NCI-H1092 treated with DMSO at 0.1 percent for 48 hours (cell line): ENCODE measurements at places on chromosomes 16 and 17.

DNA sequence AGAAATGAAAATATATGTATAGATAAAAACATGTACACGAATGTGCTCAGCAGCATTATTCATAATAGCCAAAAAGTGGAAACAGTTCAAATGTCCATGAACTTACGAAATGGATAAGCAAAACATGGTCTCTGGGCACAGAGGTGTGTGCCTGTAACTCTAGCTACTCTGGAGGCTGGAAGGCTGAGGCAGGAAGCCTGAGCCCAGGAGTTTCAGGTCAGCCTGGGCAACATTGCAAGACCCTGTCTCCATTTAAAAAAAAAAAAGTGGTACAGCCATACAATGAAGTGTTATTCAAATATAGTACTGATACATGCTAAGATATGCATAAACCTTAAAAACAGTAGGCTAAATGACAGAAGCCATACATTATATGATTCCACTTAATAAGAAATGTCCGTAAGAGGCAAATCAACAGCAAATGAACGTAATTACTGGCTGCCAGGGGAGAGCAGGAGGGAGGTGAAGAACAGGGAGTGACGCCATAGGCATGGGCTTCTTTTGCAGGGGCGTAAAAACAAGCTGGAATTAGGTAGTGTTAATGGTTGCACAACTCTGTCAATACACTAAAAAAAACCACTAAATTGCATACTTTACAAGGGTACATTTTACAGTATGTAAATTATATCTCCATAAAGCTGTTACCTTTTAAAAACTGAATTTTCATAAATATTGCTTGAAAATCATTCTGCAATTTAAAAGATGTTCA lies 87.2 kb upstream of the PLEKHM1 start:
- DNase-seq: no peak

GRCh38 chr16:81527477-81528178 lies 83.0 kb downstream of the CMIP start:
- DNase-seq: no peak

DNA sequence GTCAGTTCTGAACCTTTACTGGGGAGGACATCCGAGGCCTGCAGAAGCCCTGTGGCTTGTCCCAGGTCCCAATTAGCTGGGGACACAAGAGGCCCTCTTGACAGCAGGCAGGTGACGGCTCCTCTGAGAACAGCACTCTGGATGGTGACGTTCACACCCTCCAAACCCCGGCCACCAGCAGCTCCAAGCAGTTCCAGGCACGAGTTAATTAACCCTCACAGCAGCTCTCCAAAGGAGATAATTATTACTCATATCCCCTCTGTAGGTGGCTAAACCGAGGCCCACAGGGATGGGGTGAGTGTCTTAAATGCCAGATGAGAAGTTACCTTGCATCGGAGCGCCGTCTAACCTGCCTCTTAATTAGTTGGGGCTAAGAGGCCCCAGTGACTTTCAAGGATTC lies 168.9 kb upstream of the CIBAR2 start:
- DNase-seq: no peak

DNA sequence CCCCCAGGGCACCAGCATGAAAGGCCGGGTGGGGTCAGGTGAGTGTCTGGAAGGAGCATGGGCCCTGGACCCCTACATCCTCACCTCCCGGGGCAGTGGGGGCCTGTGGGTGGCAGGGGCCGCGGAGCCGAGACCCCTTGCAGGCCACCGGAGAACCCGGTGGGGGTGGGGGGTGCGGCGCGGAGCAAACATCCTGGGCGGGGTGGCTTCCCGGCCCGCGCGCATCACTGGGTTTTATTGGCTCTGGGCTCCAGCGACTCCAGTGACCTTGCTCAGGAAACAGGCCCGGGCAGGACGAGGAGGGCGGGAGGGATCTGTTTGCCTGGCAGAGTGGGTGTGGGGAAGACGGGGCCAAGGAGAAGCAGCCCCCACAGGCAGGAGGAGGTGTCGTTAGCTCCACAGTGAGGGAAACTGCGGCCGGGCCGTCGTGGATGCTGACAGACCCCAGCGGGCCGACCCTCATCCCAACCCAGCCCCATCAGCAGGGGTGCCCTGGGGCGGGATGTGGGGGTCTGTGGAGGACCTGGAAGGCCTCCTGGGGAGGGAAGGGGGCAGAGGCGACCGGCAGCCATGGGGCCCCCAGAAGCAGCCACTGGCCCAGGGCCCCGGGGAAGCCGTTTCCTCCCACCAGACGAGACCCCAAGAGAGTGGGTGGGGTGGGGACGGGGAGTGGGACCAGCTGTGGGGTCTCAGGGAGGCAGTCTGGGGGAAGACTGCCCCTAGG lies 10.6 kb downstream of the SSTR5 start:
- DNase-seq: no peak

- DNase-seq: no peak
Measured at GRCh38 chr16:78562650-78563049, 463.2 kb downstream of the WWOX start.

GRCh38 chr16:27748868-27749546 lies 199.1 kb downstream of the KATNIP start:
- peak; percentile 4 for DNase-seq

- DNase-seq: no peak
Measured at GRCh38 chr16:84225571-84225970, 14.2 kb downstream of the KCNG4 start.

GRCh38 chr16:12526515-12526914 lies 277.2 kb downstream of the CPPED1 start:
- no peak for DNase-seq

DNA sequence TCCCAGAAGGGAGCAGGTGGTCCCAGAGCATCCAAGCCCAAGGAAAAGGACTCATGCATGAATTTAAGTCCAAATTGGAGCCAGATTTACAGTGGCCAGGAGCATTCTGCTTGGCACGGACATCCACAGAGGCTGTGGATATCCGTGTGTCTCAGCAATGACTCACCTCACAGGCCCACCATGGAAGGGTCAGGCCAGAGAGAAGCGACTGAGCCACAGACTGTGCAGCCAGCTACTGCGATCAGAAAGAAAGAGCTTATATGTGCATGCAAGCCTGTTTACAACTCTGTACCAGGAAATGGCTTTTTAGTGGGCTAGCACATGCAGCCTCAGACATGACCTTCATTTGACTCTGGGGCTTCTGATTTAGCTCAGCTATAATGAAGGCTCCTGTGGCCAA lies 231.0 kb downstream of the C16orf95 start:
- no peak for DNase-seq

DNA sequence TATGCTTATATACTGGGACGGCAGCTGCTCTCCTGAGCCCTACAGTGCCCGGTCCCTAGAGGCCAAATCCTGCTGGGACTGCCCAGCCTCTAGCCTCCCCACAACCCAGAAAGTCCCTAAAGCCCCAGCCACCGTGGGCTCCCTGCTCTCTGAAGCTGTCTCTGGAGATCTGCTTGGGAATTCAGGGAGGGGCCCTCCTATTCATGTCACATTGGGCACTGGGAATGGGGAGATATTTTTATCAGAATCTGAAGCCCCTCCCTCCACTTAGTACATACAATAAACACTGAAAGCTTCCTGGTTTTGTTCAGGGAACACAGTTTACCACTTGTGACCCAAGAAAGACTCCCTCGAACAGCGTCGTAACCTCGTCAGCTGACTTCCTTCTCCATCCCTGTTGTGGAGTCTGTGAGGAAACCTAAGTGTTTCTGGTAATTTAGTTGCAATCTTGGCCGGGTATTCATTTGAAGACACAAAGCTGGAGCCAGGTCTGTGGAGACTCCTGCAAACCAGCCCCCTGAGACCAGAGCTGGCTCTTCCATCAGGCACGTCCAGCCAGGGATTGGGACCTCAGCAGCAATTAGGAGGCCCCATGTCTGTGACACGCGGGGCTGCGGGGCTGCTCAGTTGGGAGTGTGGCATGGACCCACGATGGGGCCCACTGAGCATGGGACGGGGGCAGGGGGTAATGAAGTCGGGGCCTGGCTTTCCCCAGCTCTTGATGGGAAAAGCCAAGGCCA lies 38.5 kb downstream of the PGS1 start:
- no peak for DNase-seq

DNA sequence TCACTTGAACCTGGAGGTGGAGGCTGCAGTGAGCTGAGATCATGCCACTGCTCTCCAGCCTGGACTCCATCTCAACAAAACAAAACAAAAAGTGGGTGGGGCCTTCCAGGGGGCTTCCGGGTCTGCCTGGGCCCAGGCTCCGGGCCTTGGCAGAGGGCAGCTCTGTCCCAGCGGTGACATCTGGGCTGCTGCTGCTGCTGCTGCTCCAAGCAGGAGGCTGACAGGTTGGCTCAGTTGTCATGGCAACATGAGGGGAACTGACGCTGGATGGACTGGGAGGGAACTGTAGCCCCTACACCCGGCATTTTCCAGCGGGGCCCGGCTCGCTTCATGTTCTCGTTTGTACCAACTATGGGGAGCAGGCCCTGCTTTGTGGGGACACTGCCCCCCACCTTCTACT lies 4.0 kb downstream of the BAIAP3 start:
- no peak for DNase-seq

DNA sequence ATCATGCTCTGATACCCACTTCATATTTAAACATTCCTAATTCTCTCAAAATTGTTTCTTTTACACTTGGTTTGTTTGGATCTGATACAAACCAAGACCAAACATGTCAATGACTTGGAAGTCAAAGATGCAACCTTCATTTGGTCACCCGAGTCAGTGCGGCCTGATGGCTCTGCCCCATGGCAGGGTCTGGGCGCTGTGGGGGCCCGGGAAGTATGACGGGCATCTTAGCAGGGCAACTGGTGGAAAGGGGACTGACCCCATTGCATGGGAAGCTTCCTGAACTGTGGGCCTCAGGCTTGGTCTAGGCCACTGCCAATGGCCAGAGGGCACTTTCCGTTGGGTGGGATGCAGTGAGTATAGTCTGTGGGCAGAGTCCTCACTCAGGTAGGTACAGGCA lies 178.0 kb downstream of the KATNIP start:
- no peak for DNase-seq

DNA sequence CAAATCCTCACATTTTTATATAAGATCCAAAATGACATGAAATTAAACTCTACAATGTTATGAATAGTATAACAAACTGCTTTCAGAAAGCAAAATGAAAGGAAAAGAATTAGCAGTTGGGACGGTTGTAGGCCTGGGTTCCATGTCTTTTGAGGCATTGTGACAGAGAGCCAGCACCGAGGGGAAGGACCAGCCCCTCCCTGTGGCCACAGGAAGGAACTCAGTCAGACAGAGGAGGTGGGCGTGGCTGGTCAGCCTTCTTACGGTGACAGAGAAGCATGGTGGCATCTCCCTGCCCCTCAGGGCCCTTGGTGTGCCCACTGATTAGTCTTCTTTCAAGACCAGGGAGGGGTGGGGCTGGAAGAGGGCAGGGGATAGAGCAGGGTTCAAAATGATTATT lies 5.7 kb downstream of the ZNF319 start:
- DNase-seq: no peak

DNA sequence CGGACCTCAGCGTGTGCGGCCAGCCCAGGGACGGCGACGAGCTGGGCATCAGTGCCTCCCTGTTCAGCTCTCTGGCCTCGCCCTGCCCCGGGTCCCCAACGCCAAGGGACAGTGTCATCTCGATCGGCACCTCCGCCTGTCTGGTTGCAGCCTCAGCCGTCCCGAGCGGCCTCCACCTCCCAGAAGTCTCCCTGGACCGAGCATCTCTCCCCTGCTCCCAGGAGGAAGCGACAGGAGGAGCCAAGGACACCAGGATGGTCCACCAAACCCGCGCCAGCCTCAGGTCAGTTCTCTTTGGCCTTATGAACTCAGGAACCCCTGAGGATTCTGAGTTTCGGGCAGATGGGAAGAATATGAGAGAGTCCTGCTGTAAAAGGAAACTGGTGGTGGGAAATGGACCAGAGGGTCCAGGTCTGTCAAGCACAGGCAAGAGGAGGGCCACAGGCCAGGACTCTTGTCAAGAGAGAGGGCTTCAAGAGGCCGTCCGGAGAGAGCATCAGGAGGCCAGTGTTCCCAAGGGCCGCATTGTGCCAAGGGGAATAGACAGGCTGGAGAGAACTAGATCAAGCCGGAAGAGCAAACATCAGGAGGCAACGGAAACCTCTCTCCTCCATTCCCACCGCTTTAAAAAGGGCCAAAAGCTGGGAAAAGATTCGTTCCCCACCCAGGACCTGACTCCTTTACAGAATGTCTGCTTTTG lies 825 bp downstream of the HASPIN start:
- no peak for DNase-seq

DNA sequence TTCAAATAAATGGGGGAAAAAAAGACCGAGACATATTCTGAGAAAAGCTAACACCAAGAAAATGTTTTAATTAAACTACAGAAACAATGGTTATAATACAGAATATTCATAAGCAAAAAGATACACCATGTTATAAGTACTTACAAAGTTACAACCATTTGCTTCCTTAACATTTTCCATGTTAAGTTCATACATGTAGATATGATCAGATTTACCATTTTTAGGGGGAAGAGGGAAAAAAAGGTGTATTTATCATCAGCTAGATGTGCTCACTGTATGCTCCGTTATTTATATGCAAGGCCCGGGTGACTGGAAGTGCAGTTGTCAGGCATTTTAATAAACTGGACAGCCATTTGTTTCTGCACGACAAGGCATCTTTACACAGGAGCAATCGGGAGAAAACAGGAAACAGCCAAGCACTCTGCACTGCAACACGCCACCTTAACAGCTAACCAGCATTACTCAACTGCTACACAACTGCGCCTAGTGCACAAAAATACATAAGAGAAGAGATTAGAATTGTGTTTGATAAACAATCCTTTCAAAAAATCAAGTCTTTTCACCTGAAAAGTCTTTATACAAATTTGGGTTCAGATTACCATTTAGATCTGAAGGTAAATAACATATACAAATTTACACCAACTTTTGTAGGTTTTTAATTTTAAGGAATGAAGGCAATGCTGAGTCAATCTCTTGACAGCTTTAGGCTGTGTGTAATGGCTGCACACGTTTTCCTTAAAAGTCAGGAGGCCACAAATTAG lies 2.9 kb downstream of the SRSF2 start:
- no peak for DNase-seq

DNA sequence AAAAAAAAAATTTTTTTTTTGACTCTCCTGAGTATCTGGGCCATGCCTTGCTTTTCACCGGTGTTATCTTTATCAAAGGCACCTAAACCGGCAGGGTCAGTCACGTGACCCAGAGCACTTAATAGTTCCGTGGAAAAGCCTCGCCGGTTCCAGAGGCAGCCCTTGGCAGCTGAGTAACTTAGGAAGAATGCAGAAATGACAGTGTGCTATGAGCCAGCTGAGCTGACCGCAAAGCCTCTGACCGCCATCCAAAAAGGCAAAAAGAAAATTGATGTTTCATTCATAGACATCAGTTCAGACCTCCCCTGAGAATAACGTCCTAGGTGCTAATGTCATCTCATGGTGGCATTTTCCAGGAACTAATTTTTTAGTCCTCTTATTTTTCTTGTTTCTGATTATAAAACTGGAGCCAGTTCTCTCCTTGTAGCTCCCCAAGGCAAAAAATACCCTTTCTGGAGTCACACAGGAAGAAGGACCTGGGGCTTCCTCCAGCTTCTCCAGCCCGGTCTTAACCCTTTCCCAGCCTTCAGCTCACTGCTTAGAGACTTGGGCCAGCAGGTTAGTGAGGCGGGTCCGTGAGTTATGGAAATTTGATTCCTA lies 122.6 kb downstream of the SOCS1 start:
- DNase-seq: no peak

GRCh38 chr16:70534971-70535370 lies 11.4 kb downstream of the SF3B3 start:
- no peak for DNase-seq
